Suprapubic skin (tissue), 4 donors: ENCODE measurements at places on chromosomes 6 and 20. TPM values are rescaled to one million over a fixed set of nuclear protein-coding genes. Genes with fewer than 3 reads are reported as not detected.

- DNase-seq = no peak
Observed at GRCh38 chr6:45619994-45620471, 242.3 kb upstream of the SUPT3H start.

Gene KCNK17
- not detected for total RNA-seq

Gene TINAG
- not detected for total RNA-seq

DNA sequence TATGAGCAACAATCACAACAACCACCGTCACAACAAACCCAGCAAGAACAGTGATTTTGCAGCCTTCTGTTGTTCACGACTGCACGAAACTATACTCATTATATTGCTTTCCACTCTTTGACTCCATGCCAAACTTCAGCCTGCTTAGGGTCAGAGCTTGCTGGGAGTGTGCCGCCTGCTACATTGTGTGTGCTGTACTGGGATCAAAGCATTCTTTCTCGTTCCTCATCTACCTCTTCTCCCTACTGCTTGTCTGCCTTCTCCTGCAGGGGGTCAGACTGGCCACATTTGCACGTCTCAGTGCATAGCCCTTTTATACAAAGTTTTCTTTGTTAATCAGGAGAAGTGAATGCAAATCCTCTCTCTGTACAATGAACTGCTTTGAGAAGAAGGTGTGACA is 401.6 kb upstream of the CITED2 start:
- DNase-seq = no peak

- DNase-seq = no peak
Observed at GRCh38 chr6:137912813-137913212, 45.8 kb downstream of the TNFAIP3 start.

- DNase-seq = no peak
Observed at GRCh38 chr6:107443608-107444267, 15.6 kb downstream of the PDSS2 start.

GRCh38 chr6:7803214-7803613 is 77.3 kb downstream of the BMP6 start:
- DNase-seq = no peak

DNA sequence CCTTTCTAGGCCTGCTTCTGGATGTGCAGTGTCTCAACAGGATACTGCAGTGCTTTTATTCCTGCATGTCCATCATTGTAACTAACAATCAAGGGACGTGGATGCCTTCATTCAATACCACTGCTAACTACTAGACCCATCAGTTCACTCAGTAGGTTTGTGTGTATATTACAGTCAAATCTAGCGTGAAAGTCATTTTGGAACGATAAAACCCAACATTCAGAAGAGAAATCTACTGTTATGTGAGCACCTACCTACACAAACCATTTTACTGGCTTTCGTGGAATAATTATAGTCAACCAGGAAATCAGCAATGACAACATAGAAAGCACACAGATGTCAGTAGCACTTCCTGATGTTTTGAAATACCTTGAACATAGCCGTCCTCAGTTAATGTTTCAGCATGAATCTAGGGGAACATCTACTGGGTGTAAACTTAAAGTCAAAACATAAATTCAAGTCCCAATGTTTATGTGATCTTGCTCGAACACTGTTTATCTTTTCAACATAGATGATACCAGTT is 270.6 kb downstream of the FARS2 start:
- no peak for DNase-seq

Gene PNRC1
- 254 TPM for total RNA-seq

Gene REPS1
- total RNA-seq = 82.6 TPM

DNA sequence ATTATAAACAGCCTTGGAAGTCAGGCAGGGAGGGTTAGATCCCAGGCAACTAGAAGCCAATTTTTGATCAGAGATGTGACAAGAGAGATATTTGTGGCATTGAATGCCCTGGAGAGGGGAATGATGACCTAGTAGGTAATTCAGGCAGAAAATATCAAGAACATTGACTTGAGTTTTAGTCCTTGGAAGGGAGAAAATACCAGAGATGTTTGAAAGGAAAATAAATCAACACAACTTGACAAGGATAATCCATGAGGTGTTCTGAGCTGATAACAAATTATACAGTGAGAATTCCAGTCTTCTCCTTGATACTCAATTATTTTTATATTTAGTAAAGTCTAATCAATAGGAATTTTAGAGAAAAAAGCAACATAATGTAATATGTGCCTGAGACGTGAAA is 10.6 kb upstream of the MARCKS start:
- DNase-seq = no peak

- no peak for DNase-seq
Observed at GRCh38 chr6:106244931-106245330, 80.6 kb downstream of the ATG5 start.

GRCh38 chr6:89067796-89068195 is 12.8 kb upstream of the PNRC1 start:
- DNase-seq = no peak

- DNase-seq = peak; percentile 81
Observed at GRCh38 chr6:137313928-137314855, 95.0 kb upstream of the IFNGR1 start.

DNA sequence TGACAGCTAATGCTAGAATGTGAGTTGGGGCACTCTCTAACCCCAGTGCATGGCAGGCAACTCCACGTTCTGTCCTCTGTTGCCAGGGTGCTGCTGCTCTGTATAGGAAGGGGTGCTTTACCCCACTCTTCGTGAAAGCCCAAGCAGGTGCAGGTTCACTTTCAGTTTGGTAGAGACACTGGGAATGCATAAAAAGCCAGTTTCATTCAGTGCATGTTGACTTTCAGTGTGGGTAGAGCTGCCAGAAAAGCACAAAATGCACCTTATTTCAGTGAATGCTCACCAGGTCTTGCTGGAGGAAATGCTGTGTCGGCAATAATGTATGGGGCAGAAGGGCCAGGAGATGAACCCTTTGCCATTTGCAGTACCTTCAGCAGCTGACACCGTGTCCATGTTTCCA is 62.1 kb upstream of the ADGRB3 start:
- no peak for DNase-seq

Gene GRM1
- not detected for total RNA-seq

- no peak for DNase-seq
Observed at GRCh38 chr20:51860111-51860882, 58.0 kb upstream of the SALL4 start.

DNA sequence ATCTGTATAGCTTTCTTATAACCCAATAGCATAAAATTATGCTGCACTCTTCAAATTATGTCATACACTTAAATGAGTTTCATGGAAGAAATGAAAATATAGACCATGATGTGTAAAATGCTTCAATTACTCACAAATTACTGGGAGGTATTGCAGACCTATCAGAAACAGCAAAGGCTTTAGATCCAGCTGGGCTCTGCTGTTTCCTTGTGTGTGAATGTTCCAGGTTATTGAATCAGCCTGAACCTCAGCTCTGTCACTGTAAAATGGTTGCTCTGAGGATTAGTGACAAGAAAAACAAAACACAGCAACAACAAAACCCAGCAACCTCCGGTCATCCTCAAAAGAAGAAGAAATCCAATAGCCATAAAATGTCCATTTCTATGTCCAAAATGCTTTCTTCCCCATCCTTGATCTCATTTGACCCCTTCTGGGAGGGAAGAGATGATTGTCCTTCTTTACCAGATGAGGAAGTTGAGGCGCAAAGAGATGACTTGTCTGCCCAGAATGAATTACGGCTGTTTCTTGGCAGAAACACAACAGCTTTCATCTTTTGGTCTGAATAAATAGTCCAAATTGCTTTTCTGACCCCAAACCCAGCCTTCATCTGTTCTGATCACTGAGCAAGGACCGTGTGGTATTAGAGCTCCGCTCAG is 42.2 kb upstream of the TGM6 start:
- peak; percentile 21 for DNase-seq

Gene TPD52L1
- total RNA-seq = 202 TPM

Gene PKIG
- 32.1 TPM for total RNA-seq

- DNase-seq = no peak
Observed at GRCh38 chr6:7222197-7222596, 90.8 kb downstream of the SSR1 start.

DNA sequence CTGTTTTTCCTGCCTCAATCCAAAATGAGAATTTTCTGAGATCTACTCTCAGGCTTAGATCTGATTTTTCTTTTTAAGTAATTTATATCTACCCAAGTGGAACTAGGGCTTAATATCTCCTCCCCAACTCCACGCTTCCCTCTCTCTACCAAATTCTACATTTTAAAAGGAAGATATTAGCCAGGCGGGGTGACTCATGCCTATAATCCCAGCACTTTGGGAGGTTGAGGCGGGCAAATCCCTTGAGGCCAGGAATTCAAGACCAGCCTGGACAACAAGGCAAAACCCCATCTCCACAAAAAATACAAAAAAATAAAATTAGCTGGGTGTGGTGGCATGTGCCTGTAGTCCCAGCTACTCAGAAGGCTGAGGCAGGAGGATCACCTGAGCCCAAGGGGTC is 61.0 kb downstream of the MTFR2 start:
- DNase-seq = no peak

DNA sequence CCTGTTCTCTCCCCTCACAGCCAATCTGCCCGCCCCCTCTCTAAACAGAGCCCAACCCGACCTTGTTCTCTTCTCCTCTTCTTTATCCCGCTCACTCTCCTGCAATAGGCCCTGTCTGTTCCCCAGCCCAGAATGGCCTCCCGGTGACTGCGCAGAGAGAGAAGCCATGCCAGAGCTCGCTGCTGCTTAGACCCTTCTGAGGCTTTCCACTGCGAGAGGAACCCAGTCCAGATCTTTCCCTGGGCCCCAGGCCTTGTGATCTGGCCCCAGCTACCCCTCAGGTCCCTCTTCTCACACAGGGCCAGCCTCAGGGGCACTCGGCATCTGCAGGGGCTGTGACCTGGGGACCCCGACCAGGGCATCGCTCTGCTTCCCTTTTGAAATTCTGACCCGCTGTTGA is 58.1 kb downstream of the TMEM242 start:
- DNase-seq = no peak

- DNase-seq = no peak
Observed at GRCh38 chr6:126388104-126388598, 48.2 kb downstream of the CENPW start.

GRCh38 chr6:166906376-166907044 is 49.8 kb downstream of the RNASET2 start:
- no peak for DNase-seq

Gene RIMS1
- 9.7 TPM for total RNA-seq
